ENCODE measurements at places on chromosomes 2 and 18. TPM values are rescaled to one million over a fixed set of nuclear protein-coding genes. Genes with fewer than 3 reads are reported as not detected.

GRCh38 chr2:216109962-216110614, 940 bp downstream of the XRCC5 start:
- no peak for DNase-seq

The CPO gene
- 0.29 TPM for total RNA-seq

DNA sequence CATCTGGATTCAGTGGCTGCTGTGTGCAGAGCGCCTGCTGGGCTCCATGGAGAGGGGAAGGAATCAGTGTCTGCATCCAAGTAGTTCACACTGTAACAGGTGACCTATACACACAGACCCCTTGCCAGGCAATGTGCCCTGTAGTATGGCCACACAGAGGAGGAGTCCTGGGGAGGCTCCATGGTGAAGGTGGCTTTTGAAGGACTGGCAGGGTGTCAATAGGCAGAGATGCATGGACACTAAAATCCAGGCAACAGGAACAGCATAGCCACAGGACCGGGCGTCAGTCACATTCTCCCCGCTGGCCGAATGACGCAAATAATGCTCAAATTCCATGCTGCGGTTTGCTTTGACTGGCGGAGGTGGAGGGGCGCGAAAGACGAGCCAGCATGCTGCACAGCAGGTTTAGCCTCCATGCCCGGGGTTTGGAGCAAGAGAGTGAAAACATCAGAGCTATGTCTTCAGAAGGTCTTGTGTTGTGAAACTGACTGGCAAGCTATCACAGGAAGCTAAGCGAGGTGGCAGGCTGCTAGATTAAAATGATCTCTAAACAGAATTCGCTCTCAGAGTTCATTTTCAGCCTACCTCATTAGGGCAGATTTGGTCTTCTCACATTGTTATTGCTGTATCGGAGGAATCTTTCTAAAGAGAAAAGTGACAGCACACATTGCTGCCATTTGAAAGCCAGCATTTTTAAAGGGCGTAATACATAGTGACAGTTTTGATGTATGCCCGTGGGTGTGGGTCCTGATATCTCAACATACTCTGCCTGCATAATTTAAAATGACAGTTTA, 1.2 kb upstream of the CHMP1B start:
- DNase-seq, result peak; percentile 82

The TNFRSF11A gene
- 1.4 TPM for total RNA-seq

The MOCOS gene
- total RNA-seq, result 0.46 TPM

GRCh38 chr2:129762386-129763189, 216.9 kb upstream of the RAB6C start:
- no peak for DNase-seq

DNA sequence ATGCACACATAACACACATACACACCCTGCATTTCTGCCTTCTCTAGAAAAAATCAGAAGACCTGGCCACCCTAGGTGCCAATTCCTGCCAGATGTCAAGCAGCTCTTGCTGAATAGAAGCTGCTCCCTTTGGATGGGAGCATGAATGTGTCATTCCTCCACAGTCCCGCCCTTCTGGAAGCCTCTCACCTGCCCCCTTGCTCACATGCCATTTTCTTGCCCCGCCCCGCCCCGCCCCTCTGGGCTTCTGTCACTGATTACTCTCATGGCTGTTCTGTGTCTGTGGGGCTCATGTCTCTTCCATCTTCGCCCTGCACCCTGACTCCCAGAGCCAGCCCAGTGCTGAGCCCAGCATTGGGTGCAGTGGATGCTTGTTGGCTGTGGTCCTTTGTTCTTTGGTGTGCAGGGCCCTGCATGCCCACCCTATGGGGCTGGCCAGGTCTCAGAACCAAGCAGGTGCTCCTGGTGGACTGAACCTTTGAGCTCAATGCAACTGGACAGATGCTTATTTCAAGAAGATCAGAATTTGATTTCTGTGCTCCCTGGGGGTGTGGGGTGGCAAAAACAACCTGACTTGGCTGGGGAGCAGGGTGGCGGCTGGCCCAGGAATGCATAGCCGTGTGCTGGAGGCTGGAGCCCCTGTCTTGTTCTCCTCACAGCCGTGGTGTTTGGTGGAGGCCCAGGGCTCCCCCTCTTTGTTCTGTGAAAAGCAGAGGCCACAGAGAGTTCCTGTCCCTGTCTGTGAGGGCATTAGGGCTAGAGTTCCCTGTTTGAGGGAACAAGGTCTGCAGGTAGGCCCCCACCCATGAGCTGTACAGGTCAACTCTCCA, 140.6 kb upstream of the GLI2 start:
- no peak for DNase-seq

DNA sequence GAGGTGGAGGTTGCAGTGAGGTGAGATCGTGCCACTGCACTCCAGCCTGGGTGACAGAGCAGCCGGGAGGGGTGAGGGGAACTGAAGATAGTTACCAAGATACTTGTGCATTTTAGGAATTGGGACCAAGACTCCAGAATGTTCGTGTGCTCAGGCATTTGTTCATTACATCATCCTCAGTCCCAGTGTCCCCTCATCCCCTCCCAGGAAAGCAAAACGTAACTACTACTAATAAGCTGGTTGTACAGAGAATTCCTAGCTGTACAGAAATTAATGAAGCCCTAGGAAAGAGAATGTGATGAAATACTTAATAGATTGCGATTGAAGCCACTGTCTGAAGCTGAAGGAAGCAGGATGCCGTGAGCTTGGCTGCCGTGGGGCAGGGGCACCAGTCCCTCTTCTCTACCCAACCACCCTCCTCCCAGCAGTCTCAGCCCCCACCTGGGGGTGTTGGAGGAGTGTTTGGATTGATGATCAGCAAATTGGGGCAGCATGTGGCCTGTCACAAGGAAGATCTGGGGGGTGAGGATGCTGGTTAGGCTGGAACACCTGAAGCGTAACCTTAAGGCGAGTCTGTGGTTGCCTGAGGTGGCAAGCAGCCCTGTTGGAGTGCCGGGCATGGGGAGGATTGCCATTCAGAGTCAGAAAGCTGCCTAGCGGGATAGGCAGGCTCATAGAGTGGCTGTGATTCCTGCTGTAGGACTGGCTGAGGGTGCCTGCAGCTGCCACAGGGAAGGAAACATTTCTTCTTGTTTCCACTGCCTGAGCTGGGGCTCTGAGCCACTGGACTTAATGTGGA, 140.9 kb downstream of the SH3RF3 start:
- no peak for DNase-seq

GRCh38 chr2:101696272-101697123, 1.0 kb upstream of the MAP4K4 start:
- DNase-seq, result peak; percentile 21

The VWC2L gene
- not detected for total RNA-seq

GRCh38 chr2:151238527-151239487, 22.9 kb downstream of the RBM43 start:
- peak; percentile 14 for DNase-seq

GRCh38 chr2:15622214-15622613, 30.5 kb downstream of the DDX1 start:
- DNase-seq, result no peak

The TCF7L1 gene
- total RNA-seq, result 1.1 TPM

DNA sequence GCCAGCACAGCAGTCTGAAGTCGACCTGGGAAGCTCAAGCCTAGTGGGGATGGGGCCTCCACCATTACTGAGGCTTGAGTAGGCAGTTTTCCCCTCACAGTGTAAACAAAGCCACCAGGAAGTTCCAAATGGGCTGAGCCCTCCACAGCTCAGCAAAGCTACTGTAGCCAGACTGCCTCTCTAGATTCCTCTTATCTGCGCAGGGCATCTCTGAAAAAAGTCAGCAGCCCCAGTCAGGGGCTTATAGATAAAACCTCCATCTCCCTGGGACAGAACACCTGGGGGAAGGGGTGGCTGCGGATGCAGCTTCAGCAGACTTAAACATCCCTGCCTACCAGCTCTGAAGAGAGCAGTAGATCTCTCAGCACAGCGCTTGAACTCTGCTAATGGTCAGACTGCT, 218.4 kb upstream of the VRK2 start:
- DNase-seq, result no peak

The ITPRIPL1 gene
- 2.1 TPM for total RNA-seq

The CCDC74A gene
- total RNA-seq, result 0.24 TPM

DNA sequence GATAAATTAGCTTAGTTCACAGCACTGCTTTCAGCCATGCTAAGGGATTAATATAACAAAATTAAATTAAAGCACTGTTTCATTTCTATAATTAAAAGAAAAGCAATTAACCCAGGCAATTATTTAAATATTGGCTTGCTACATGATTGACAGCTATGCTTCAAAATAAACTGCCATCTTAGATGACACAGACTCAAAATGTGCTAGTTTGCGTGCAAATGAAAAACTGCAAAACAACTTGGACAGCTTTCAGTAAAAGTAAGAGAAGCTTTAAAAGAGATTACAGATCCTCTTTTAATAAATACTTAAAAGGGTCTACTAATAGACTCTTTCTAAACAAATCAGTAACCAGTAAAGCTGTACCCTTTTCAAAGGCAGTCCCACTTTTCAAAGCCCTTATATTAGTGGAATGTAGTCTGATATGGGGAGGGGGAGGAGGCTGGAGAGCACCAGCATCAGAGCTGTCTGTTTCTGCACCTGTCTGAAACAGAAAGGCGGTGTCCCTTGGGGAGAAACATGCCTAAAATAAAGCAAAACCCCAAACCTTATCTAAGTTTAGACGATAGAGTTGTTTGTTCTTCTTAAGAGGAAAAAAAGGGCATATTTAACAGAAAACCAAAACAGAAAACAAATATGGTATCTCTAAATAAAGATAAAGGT, 20.8 kb downstream of the EIF2AK3 start:
- no peak for DNase-seq

DNA sequence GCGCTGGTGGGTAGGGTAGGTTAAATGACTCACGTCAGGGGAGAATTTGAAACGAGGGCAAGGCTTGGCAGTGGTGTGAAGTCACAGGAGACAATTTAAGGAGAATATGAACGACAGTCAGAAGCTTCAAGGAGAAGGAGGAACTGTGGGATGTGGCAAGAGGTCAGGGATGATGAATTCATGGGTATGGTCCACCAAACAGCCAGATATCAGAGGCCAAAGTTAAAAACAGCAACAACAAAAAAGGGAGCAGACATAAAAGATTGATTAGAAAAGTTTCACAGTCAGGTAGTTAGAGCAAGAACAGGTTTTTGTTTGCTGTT, 1.4 kb upstream of the ZNF396 start:
- DNase-seq, result no peak

DNA sequence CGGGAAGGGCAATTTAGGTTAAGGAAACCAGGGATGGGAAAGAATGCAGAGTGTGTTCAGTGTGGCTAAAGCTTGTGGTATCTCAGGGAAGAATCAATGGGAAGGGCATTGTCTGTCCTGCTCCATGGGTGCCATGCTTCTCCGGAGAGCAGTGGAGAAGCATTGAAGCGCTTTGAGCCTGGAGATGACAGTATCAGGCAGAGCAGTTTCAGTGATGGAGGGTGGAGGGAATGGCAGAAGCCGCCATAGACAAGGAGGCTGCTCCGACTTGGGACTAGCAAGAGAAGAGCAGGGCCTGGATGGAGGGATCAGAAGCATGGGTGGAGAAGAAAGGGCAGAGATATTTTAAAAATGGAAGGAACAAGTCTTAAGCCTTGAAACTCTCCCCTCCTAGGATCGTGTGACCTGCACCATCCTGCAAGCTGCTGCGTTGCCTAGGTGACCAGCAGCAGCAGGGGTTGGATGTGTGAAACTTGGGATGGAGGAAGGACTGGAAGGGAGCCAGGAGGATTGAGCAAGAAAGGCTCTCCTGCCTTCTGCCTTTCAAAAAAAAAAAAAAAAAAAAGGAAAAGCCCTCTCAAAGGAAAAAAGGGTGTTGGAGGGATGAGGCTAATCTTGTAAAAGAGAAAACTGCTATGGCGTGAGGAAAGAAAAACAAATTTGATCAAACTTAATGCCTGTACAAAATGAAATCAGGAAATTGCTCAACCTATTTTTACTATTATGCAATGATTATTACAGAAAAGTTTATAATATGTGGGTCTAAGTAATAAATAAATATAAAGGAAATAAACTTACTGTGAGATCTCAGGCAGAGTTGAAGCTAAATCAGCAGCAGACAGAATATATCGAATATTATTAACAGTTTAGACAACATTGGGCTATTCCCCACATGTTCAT, 493.8 kb upstream of the NRP2 start:
- peak; percentile 14 for DNase-seq

DNA sequence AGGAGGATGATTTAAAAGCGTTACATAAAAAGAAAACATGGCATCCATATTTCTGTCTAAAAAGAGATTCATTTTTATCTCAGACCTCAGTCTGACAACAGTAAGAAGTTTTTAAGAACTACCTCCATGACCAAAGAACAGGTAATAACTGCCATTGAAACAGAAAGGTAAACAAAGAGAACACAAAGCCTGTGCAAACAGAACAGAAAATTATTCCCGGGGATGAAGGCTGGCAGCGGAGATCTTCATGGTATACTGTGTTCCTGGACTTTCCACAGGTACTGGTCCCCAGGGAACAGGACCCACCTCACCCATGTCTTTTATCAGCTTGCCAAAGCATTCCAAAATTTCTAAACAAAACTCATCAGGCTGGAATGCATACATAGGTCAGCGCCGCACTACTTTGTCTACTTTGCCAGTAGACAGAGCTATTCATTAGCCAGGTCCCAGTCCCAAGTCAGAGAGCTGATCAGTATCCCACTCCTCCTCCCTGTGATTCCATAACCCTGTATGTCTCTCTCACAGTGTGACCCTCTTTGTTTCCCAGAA, 277.3 kb downstream of the MBD2 start:
- no peak for DNase-seq

DNA sequence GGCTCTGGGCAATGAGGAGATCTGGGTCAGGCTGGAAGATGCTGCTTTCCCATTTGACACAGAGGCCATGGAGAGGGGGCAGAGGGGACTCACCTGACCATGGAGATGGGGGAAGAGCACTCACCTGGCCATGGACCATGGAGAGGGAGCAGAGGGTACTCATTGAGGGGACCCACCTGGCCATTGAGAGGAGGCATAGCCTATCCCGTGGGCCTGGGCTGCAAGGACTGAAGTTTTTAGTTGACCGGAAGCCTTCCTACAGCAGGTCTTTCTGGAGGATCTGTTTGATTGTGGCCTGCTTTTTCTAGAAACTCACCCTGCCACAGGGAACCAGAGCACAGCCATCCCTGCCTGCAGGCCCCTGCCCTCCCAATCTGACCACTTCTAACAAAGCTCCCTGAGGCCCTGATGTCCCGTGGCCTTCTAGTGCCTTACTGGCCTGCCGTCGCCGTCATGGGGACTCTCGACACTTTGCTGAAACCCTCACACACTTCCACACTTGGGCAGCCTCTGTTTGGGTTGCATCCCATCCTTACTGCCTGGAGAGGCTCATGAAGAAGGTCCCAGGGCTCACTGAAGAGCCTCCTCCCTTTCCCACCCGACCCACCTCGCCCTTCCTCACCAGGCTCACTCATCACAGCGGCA, 5.1 kb upstream of the PROM2 start:
- DNase-seq, result no peak

The CRYBA2 gene
- total RNA-seq, result not detected

DNA sequence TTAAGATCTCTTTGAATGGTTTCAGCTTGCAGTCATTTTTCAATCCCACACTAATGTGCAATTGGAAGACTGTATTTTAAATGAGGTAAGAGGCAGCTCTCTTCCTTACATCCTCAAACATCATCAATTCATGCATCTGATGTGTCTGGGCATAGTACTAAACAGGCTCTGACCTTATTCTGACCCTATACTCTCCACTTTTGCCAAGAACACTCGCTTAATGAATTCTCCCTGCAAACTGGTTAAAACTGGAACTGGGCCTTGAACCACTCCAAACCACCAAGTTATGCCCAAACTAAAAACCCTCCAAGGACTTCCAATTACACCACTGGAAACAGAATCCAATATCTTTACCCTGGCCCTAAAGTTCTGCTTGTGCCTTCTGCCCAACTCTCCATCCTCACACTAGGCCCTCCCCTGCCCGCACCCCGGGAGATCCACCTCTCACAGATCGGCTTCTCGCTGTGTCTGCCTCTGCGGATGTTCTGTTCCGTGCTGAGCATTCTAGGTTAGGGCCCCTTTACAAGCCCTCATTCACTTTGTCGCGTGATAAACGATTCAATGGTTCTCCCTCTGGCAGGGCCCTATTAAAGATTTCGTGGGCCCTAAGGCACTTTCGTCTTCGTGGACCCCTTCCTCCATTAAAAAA, 1.2 kb downstream of the M1AP start:
- DNase-seq, result no peak
